ENCODE measurements at places on chromosomes 6 and 20.

DNA sequence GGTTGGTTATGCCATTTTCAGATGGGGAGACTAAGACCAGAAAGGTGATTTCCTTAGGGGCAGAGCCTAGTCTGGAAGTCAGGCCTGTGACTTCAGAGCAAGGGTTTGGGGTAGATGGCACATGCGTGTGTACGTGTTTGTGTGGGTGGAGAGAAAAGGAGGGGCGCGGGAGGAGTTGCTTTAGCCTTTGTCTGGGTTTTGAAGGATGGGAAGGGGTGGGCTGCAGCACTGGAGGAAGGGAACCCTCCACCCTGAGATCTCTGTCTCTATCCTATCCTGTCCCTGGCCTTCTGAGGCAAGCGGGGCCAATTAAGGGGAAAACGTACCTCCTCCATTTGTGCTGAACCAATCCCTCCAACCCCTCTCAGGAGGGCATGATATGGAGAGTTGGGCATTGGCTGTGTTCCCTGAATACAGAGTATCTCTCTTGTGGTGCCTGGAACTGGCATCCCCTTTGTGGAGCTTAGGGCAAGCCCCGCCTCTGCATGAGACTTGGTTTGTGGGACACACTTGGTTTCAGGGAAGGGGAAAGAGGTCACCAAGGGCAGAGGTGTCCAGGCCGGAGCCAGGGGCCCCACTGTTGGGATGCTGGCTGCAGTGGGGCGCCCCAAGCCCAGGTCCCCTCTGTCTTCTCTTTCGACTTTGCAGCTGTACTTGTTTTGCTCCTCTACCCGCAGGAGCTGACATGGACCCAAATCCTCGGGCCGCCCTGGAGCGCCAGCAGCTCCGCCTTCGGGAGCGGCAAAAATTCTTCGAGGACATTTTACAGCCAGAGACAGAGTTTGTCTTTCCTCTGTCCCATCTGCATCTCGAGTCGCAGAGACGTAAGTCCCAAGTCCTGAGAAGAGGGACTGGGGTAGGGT lies at the start of gene DBNDD2:
TSS of gene DBNDD2 (plus strand) at position 507 of the 863 bp plus-strand sequence. CDS start at position 686, 179 bp downstream.
- no peak for DNase-seq

DNA sequence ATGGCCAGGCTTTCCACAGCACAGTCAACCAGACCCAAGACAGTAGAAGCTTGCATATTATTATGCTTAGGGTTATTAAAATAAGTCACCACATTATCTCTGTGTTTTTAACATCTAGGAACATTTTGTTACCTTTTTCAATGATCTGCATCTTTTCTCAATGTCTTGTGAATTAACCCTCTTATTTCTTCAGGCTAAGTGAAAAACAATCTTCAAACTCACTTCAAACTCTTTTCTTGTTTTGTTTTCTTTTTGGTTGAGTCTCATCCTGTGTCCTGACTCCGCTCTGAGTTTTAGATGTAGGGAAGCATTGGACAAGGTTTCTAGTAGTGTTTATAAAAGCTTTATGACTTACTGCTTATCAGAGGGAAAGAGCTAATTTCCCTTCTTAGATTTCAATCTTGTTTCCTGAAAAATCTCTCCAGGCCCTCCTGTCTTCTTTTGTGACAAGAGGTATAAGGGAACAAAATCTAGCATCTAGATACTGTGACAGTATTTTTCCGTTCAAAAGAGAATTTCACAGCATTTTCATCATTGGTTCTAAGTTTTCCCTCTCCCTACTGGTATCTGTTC lies 26.2 kb downstream of the NOX3 start:
- no peak for DNase-seq

GRCh38 chr6:12265791-12266190 lies 24.4 kb upstream of the EDN1 start:
- peak; percentile 81 for DNase-seq

- peak; percentile 82 for DNase-seq
These were observed 84.6 kb downstream of the PDE7B start for GRCh38 chr6:135935941-135936601.

DNA sequence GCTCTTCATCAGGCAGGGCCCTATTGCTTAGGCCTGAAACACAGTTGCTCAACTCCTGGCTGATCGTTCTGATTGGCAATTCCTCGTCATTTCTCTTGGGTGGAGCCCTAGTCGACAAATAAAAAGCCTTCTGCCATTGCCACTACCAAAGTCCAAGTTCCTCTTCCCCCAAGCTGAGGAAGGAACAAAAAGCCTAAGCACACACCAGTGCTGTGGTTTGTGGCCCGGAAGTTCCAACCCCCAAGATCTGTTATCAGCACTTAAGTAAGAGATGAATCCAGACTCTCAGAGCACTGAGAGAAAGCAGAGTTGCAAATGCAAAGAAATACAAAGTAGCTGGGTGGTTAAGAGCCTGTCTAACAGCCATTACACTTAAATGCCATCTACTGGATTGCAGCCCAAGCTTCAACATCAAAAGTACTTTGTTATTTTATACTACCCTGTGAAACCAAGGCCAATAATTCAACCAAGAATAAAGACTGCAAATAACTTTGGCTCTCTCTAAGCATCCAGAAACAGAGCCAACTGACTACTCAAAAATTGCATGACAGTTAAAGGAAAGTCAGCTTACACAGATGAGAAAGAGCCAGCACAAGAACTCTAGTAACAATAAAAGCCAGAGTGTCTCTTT lies 1024.0 kb downstream of the GRIK2 start:
- DNase-seq: no peak

GRCh38 chr6:79544299-79544927 lies 7.2 kb upstream of the LCA5 start:
- peak; percentile 89 for DNase-seq

GRCh38 chr6:119436583-119436982 lies 87.0 kb upstream of the MAN1A1 start:
- no peak for DNase-seq

DNA sequence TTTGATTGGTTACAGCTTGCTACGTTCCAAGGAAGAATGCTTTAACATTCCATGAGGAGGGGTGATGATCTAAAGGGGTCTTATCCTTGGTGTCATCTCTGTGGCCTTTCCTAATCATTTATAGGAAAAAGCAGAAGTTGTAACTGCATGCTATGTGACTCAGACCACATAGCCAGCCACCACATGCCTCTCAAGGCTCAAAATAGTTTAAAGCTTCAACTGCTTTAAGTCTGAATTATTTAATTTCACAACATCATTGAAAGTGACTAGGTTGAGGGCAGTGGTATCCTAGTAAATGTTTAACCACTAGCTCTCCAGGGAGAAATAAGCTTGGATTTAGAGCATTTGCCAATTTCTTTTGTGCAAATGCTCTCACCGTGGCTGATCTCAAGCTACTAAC lies 29.7 kb downstream of the MC3R start:
- no peak for DNase-seq

- peak; percentile 78 for DNase-seq
These were observed 351.7 kb upstream of the ARID1B start for GRCh38 chr6:156425359-156426020.

GRCh38 chr20:58877976-58878360 lies 25.5 kb downstream of the GNAS start:
- DNase-seq: no peak

DNA sequence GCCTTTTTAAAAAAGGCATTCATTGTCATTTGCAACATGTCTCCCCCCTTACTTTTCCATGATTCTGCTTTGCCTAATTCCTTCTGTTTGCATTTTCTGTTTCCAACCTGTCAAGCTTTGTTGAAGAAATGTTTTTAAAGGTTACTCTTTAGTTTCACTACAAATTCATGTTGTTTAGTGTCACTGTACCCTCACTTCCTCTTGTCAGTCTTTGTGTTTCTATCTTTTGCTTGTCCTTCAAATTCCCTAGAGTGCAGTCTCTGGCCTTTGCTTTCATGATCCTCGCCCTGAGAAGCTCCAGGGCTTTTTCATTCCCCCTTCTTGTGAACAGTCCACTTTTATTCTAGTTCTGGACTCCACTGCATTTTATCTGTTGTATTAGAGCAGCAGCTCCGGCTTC lies 90.6 kb downstream of the MAP3K4 start:
- DNase-seq: no peak

All from fibroblast of lung (primary cell).